ENCODE measurements at places on chromosomes 16 and 17.

DNA sequence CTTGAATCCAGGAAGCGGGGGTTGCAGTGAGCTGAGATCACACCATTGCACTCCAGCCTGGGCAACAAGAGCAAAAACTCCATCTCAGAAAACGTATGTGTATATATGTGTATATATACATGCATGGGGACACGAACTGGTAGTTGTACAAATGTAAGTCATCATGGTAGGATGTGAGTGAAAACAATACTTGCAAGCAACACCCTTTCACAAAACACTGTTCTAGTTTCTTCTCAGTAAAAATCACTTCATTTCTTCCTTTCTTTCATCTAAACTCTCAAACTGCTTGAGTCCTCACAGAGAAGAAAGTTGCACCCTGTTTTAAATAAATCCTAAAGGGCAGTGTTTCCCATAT is 51.8 kb downstream of the METTL16 start:
- no peak for DNase-seq
- no peak overlapping the region for H3K27ac ChIP-seq
- H3K4me1 ChIP-seq: no peaks in the 10 kb centered on the region

DNA sequence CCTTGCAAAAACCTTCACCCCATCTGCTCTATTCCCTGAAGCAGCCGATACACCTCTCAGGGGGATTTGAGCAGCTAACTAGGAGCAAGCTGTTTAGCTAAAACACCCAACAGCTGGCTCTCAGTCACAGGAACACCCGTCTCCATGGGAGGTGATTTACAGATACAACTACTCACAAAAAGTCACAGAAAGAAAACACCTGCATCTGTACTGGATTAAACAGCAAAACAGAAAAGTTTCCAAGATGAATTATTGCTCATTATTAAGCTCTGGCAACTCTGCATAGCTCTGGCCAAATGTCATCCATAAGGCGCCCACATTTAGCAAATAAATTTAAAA is 22.3 kb downstream of the GJC1 start:
- H3K27ac ChIP-seq: no peak overlapping the region
- no peaks in the 10 kb centered on the region for H3K36me3 ChIP-seq
- DNase-seq: no peak
- H3K4me1 ChIP-seq: no peaks in the 10 kb centered on the region
- no peaks in the 10 kb centered on the region for H3K27me3 ChIP-seq

GRCh38 chr16:20410121-20410723 is 888 bp downstream of the ACSM5 start:
- H3K36me3 ChIP-seq: no peaks in the 10 kb centered on the region
- DNase-seq: no peak
- H3K27me3 ChIP-seq: no peaks in the 10 kb centered on the region

DNA sequence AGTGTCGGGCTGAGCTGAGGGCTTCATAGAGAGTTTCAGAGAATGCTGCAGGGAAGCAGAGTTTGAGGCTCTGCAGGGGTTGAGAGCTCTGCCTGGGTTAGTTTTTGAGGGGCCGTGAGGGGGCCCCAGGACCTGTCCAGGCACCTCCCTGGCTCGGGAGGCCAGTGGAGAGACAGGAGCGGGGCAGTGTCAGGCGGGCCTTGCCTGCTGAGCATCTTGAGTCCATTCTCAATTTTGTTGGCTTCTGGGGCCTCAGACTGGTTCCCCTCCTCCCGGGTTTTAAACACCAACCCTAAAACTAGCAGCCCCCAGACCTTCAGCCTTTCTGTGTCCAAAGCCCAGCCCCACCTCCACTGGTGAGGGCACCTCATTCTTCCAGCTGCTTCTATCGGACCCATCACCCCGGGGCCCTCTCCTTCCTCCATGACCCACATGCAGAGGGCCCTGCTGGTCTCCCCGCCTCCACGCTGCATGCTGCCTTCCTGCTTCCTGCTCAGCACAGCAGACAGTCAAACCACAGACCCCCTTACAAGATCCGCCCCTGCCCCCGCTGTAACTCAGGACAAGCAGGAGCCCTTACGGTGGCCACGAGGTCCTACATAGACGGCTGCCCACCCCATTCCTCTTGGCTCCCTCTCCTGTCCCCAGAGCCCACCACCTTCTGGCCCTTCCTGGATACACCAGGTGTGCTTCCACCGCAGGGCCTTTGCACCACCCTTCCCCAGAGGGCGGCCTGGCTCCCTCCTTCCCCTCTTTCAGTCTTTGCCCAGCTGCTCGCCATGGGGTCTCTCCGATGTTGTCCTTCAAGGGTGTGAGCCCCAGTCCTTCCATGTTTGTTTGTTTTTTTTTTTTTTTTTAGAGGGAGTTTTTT is 3.8 kb downstream of the RNF213 start:
- H3K4me1 ChIP-seq: peaks cover 72% of the 10 kb centered on the region
- H3K4me3 ChIP-seq: peak overlapping the region; percentile 51
- H3K36me3 ChIP-seq: peaks cover 27% of the 10 kb centered on the region
- H3K27ac ChIP-seq: peak overlapping the region; percentile 67

GRCh38 chr17:27539152-27539551 is 82.9 kb downstream of the KSR1 start:
- H3K4me1 ChIP-seq: peaks cover 22% of the 10 kb centered on the region
- DNase-seq: no peak
- no peaks in the 10 kb centered on the region for H3K27me3 ChIP-seq

DNA sequence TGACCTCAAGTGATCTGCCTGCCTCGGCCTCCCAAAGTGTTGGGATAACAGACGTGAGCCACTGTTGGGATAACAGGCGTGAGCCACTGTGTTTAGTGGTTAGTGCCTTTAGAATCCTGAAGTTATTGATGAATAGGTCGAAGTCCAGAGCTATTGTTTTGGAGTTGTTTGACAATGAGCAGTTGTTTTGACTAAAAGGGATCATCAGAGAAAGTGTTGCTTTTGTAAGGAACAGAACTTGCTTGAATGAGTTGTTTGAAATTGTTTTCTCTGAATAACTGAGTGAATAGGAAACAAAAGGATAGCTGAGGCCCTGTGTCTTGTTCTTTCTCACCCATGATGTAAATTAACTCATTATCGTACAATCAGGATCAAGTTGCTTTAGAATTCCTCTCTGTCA is 46.6 kb downstream of the PRPSAP2 start:
- no peak for DNase-seq
- no peak overlapping the region for H3K27ac ChIP-seq
- H3K4me3 ChIP-seq: no peak overlapping the region
- peaks cover 6% of the 10 kb centered on the region for H3K36me3 ChIP-seq
- peaks cover 39% of the 10 kb centered on the region for H3K4me1 ChIP-seq

- no peaks in the 10 kb centered on the region for H3K27me3 ChIP-seq
- H3K4me1 ChIP-seq: no peaks in the 10 kb centered on the region
- H3K4me3 ChIP-seq: no peak overlapping the region
- no peak for DNase-seq
- H3K27ac ChIP-seq: no peak overlapping the region
Observed at GRCh38 chr17:64399071-64399766, 8.6 kb upstream of the PECAM1 start.

GRCh38 chr17:30309591-30309990 is 17.8 kb upstream of the BLMH start:
- no peak for DNase-seq
- no peak overlapping the region for H3K4me3 ChIP-seq
- no peaks in the 10 kb centered on the region for H3K27me3 ChIP-seq
- no peaks in the 10 kb centered on the region for H3K4me1 ChIP-seq
- H3K27ac ChIP-seq: no peak overlapping the region

- DNase-seq: no peak
- H3K4me3 ChIP-seq: no peak overlapping the region
- no peak overlapping the region for H3K27ac ChIP-seq
- no peaks in the 10 kb centered on the region for H3K4me1 ChIP-seq
- H3K27me3 ChIP-seq: no peaks in the 10 kb centered on the region
Observed at GRCh38 chr17:45093444-45094110, 32.5 kb downstream of the NMT1 start.

DNA sequence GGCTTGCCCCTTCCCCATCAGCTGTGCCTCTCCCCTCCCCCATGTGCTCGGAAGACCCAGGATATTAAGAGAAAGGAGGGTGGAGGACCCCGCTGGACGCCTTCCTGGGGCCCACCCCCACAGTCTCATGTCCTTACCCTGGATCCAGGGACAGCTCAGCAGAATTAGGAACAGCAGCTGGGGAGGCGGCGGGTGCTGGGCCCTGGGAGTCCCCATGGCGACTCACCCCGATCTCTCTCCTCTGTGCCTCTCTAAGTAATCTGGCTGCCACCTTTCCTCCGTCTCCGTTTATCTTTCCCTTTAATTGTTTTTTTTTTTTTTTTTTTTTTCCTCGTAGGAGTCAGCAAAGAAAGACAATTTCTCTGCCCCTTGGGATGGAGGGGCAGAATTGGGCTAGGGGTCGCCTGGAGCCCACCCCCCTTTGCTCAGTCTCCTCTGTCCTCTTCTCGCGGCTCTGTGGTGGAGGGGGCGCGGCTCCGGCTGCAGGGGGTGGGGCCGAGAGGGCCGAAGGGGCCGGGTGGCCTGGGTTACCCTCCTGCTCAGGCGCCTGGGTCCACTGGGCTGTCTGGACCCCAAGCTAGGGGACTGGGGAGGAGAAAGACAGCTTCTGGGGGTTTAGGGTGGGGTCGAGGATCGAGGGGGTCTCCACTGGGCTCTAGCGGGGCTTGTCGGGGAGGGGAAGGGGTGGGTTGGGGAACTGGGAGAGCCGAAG is 390 bp downstream of the SEZ6L2 start:
- no peak for DNase-seq
- H3K27me3 ChIP-seq: peaks cover 10% of the 10 kb centered on the region
- peaks cover 15% of the 10 kb centered on the region for H3K4me1 ChIP-seq
- no peaks in the 10 kb centered on the region for H3K36me3 ChIP-seq
- H3K4me3 ChIP-seq: no peak overlapping the region
- H3K27ac ChIP-seq: no peak overlapping the region

DNA sequence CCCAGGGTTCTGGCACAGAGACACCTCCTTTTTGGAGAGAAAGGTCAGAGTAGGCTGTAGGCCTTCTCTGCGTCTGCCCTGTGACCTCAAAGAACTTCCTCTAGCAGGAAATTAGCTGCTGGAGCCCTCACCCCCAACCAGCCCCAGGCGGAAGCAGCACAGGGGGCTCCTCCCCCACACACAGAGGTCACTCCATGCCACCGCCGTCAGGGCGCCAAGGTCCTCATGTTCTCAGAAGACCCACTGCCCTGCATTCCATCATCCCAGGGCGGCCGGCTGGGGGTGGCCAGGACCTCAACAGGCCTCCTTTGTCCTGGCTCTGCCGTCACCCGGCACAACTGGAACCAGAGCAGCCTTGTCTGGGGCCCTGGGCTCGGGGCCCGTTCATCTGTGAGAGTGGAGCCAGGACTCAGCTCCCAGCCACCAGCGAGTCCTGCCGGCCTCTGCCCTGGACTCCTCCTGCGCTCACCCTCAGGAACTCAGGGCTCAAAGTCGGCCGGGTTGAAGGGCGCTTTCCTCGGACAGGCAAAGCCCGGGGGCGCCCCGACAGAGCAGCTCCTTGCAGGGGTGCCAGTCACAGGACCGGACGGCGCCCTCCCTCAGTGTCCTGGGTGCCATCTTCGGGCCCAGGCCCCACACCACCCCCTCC is 1.2 kb downstream of the TMC6 start:
- H3K27me3 ChIP-seq: no peaks in the 10 kb centered on the region
- peak overlapping the region; percentile 81 for H3K27ac ChIP-seq
- peak; percentile 83 for DNase-seq
- H3K4me1 ChIP-seq: peaks cover 65% of the 10 kb centered on the region

GRCh38 chr16:57127836-57128235 is 35.5 kb downstream of the CPNE2 start:
- peaks cover 88% of the 10 kb centered on the region for H3K4me1 ChIP-seq
- no peaks in the 10 kb centered on the region for H3K27me3 ChIP-seq
- no peaks in the 10 kb centered on the region for H3K36me3 ChIP-seq
- no peak overlapping the region for H3K27ac ChIP-seq

GRCh38 chr16:80387318-80387921 is 153.4 kb upstream of the DYNLRB2 start:
- no peaks in the 10 kb centered on the region for H3K36me3 ChIP-seq
- H3K4me1 ChIP-seq: no peaks in the 10 kb centered on the region
- H3K4me3 ChIP-seq: no peak overlapping the region
- DNase-seq: no peak
- H3K27ac ChIP-seq: no peak overlapping the region

GRCh38 chr17:82217120-82217529 is 4.5 kb upstream of the CCDC57 start:
- H3K27ac ChIP-seq: peak overlapping the region; percentile 43
- H3K27me3 ChIP-seq: no peaks in the 10 kb centered on the region
- H3K36me3 ChIP-seq: no peaks in the 10 kb centered on the region

DNA sequence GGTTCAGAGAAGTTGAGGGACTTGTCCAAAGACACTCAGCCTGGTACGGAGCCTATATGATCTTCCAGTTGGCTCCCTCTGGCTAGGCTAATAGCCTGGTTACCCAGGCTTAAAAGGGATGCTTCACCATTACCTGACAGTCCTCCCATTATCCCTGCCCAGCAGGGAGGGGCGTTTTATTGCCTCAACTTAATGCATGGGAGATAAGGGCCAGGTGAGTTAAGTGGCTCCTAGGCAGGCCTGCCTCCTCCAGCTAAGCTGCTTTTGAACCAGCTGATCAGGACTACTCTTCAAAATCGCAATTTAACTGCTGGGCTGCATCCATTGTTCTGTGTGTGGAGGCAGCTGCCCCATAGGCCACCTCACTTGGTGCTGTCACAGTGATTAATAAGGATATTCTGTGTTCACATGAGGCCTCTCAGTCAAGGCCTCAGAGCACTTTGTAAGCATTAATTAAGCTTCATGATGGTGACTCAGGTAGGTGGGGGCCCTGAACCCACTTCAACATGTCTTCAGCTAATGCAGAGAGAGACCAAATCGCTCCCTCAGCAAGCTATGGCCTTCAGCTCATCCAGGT is 27.9 kb downstream of the SMPD3 start:
- no peaks in the 10 kb centered on the region for H3K36me3 ChIP-seq
- no peak for DNase-seq
- no peak overlapping the region for H3K4me3 ChIP-seq
- no peaks in the 10 kb centered on the region for H3K27me3 ChIP-seq

DNA sequence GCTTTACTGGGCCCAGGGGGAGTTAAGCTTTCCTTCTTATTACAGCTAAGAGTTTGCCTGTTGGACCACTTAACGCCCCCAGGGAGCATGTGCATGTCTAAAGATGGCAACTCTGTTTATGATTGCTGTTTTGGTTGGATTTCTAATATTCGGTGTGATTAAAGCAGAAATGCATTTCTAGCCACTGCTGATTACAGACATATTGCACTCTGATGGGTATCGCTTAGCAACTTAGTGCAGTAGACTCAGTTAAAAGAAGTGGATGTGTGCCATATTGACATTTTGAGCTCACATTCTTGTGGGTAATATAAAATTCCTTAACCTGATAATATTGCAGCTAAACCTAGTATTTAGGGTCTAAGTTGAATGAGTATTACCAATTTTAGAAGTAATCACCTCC is 4.2 kb downstream of the NF1 start:
- H3K36me3 ChIP-seq: no peaks in the 10 kb centered on the region
- H3K4me3 ChIP-seq: no peak overlapping the region
- H3K27ac ChIP-seq: no peak overlapping the region
- no peaks in the 10 kb centered on the region for H3K27me3 ChIP-seq
- DNase-seq: no peak

DNA sequence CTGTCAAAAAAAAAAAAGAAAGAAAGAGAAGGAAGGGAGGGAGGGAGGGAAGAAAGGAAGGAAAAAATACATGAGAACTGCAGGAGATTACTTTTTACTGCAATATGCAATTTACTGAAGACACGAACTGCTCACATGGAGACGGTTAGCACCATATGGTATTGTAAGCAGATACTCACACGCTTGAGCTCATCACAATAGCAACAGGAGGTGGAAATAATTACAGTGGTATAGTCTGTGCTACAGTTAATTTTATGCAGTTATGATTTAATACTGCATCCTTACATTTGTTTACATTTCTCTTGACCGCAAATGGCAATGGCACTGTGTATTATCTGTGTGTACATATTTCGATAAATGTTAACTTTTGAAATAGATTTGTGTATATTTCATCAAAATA is 21.4 kb upstream of the SLC46A1 start:
- no peak overlapping the region for H3K27ac ChIP-seq
- H3K4me3 ChIP-seq: no peak overlapping the region
- no peaks in the 10 kb centered on the region for H3K4me1 ChIP-seq
- no peak for DNase-seq
- no peaks in the 10 kb centered on the region for H3K36me3 ChIP-seq
- no peaks in the 10 kb centered on the region for H3K27me3 ChIP-seq

Data from CD4-positive, alpha-beta memory T cell (primary cell).